ENCODE measurements at places on chromosomes 4 and X. TPM values are rescaled to one million over a fixed set of nuclear protein-coding genes. Genes with fewer than 3 reads are reported as not detected.

CDKL5 gene
- 10.7 TPM for total RNA-seq

ZBED1 gene
- 45.1 TPM for total RNA-seq

RRH gene
- total RNA-seq = 0.22 TPM

CT45A7 gene
- not detected for total RNA-seq

BCLAF3 gene
- total RNA-seq = 9.4 TPM

USP51 gene
- total RNA-seq = 2.1 TPM

SLIT2 gene
- total RNA-seq = 8.6 TPM

ARR3 gene
- total RNA-seq = not detected

GPRASP1 gene
- total RNA-seq = 8.2 TPM

ERVMER34-1 gene
- total RNA-seq = 3.4 TPM

NOX1 gene
- not detected for total RNA-seq

USP38 gene
- total RNA-seq = 18.7 TPM

NHS gene
- 2.6 TPM for total RNA-seq

MAGEE2 gene
- not detected for total RNA-seq

ZNF732 gene
- 0.13 TPM for total RNA-seq

GNRHR gene
- total RNA-seq = not detected

- no peak for DNase-seq
Measured at GRCh38 chrX:133414406-133415275, 648 bp downstream of the GPC4 start.

DNA sequence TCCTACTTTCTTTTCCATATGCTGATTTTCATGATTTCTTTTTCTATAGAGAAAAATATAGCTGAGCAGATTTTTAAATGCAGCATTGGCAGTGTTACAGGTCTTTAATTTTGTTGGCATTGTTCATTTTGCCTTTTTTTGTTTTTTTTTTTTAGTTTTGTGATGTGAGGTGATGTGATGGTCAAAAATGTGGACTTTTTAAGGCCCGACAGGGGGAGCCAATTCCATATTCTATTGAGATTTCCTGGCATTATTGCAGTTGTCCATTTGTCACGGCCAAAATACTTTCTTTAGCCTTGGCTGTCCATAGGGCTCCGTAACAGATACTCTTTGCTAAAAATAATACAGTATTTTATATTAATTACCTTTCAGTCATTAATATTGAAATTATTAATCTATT is 47.8 kb downstream of the SLIT2 start:
- no peak for DNase-seq

- no peak for DNase-seq
Measured at GRCh38 chrX:36160081-36160480, 240.5 kb downstream of the CFAP47 start.

GRCh38 chrX:17167915-17168314 is 207.1 kb upstream of the NHS start:
- DNase-seq = no peak

DNA sequence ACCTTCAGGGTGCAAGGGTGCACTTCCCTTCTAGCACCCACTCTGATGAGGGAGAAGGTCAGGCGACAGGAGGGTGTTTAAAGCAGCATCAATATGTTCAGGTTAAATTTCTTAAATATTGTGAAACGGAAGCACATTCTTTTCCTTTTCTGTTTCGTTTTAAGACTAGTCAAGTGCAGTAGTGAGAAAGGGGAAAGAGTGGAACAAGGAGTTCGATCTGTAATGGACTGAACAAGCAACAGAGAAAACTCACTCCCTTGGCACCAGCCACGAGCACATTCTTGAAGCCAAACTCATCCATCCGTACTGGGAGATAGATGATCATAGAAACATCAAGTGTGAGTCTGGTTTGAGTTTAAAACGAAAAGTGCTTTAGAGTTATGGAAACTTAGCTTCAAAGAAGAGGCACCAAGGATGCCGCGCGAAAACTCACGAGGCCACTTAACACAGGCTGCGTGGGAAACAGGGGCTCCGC is 815 bp downstream of the FAM53A start:
- no peak for DNase-seq

DNA sequence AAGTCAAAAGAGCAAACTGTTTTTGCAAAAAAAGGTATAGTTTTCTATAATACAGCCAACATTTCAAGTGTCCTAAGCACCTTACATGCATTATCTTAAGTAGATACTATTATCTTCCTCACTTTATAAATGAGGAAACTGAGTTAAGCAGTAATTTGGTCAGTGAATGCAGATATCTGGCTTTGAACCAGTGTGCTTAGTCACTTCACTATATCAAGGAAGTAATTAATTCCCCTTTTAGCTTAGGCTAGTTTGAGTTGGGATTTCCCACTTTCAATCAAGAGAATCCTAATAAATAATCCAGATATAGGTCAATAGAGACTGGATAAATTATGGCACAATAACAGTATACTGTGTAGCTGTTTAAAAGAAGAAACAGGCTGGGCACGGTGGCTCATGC is 14.8 kb downstream of the SPINK2 start:
- no peak for DNase-seq

DNA sequence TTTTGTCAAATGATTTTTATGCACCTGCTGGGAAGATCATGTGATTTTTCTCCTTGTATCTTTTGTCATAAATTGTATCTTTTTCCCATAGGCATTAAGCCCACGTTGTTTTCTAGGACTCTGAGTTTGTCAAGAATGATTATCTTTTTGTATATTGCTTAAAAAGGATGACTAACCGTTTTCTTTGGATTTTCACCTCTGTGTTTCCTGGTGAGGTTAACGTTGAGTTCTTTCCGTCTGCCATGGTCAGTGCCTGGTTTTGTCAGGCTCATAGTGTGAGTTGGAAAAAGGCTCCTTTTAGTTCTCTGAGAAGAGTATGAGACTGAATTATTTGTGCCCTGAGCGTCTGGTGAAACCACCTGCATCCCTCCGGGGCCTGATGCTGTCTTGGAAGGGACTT is 21.9 kb downstream of the PCGF3 start:
- no peak for DNase-seq

DNA sequence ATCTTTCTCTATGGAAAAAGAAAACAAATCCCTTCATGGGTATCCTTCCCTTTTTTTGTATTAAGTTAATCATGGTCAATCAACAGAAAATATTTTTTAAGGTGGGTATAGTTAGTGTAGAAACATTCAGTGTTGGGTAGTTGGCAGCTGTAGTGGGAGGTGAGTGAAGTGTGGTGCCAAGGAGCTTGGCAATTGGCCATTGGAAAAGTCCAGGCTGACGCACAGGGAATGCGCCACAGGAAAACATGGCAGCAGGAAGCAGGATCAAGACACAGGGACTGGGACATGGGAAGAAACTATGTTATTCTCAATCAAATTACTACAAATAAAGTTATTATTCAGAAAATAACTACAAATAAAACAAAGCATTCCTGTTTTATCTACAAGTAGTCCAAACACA is 20.0 kb downstream of the PALLD start:
- DNase-seq = no peak

DNA sequence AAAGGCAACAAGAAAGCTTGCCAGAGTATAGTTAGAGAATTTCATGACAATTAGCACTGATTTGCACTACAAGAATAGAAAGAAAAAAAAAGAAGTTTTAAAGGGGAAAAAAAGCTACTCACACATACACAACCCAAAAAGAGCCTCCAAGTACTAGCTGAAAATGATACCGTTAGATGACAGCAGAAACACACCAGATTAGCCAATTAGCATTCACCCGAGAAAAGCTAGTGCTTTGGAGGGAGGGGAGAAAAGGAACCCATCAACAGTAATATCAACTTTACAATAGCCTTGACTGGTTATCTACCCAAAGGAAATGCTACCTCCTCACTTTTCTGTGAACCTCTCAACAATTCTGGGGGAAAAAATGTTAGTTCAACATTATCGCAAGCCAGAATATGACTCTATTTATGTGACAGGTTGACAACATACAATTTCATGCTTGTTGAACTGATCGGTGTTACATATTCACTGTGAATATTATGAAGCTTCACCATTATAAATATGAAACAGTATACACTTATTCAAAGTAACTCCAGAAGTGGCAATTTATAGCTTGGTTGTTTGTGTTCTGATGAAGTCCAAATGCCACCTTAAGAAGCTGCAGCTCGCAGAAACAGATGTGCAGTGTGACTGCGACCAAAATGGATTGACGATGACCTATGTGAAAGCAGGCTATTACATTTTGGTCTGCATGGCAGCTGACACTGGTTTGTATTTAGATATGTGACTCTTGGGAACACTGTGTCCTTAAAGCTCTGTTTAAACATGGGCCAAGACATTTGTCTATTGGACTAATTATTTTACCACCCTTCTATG is 15.9 kb downstream of the PPARGC1A start:
- no peak for DNase-seq

- DNase-seq = no peak
Measured at GRCh38 chr4:2009651-2010233, 968 bp upstream of the NELFA start.

- no peak for DNase-seq
Measured at GRCh38 chrX:47278691-47279090, 45.9 kb downstream of the USP11 start.

GRCh38 chr4:168999809-169000208 is 10.2 kb downstream of the CBR4 start:
- no peak for DNase-seq

DNA sequence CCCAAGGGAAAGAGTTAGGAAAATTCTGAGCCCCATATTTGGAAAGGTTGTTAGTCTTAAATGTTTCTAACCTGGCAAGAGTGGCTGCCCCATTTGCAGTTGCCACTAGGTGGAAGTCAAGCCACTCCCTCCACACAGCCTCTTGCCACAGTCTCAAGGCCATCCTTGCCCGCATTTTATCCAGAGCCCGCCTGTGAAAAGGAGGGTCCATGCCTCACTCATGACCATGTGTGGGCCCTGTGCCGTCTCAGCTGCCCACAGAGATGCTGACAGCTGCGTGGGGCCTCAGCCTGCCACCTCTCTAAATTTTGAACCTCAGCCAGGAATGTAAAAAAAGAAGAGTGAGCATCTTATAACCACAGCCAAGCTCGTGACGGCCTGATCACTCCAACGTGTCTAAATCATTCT is 201.5 kb upstream of the FAM241A start:
- DNase-seq = no peak

GRCh38 chrX:675279-675954 is 44.8 kb downstream of the SHOX start:
- DNase-seq = no peak

DNA sequence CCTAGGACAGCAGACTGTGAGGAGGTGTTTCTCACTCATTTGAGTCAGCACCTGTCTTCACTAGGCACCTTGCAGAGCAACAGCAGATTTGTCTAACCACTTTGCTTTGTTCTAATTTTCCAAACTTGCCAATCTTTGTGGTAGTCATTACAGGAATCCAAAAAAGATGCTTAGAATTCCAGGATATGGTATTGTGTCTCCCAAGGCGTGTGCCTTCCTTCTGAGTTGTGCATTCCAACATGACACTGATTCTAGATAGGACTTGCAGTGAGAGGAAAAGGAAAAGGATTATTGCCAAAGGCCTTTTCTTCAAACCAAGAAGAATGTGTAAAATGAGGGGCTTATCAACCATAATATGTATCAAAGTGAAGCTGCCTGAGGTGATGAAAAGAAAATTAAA is 126.2 kb downstream of the MAPK10 start:
- no peak for DNase-seq

- DNase-seq = no peak
Measured at GRCh38 chrX:23194885-23195554, 139.6 kb upstream of the PTCHD1 start.

GRCh38 chr4:27000820-27001219 is 140.2 kb downstream of the STIM2 start:
- DNase-seq = no peak

- DNase-seq = no peak
Measured at GRCh38 chr4:129415004-129415403, 319.1 kb downstream of the C4orf33 start.

DNA sequence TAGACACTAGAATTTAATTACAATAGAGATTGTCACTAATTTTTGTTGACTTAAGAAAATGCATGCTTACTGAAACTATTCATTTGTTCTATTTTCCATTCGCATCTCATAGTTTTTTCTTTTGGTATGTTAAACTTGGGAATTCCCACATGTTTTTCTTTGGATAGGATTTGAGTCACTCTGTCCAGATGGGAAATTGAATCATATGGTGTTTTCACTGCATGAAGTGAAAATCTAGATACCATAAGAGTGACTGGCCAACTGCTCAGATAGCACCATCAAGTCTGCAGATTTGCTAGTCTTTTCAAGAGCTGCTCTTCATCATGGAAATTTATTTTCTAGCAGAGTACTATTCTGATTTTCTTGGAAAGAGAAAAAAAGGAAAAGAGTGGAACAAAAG is 172.6 kb downstream of the FAM47B start:
- no peak for DNase-seq

GRCh38 chrX:46341767-46342322 is 203.4 kb downstream of the ZNF674 start:
- no peak for DNase-seq

DNA sequence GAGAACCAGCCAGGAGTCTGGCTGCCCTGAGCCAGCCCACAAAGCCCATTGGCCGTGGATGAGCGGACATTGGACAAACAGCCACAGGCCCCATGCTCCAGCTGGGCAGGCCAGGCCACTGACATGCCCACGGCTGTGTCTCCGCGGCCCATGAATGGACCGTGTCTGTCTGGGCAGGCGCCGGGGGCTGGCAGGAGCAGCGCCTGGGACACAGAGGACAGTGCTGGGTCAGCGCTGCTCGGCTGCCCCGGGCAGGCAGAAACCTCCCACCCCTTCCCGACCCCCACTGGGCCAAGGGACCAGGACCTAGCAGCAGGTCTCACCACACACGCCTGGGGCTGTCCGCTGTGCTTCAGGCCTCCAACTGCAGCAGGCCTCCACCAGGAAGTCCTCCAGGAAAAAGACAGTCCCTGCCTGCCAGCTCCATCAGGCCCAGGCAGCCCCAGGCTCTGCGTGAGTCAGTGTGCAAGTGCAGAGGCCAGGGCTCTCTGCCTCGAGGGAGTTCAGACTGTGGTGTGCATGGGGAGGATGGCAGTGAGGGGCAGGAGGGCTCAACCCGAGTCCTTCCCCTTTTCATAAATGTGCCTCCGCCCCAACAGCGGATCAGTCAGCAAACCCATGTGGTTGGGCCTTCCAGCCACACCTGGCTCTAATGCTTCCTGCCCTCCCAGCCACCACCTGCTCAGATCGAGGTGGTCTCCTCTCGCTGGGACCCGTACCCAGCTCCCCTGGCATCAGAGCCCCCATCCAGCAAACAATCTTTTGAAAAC is 17.2 kb upstream of the FGFR3 start:
- DNase-seq = no peak

DNA sequence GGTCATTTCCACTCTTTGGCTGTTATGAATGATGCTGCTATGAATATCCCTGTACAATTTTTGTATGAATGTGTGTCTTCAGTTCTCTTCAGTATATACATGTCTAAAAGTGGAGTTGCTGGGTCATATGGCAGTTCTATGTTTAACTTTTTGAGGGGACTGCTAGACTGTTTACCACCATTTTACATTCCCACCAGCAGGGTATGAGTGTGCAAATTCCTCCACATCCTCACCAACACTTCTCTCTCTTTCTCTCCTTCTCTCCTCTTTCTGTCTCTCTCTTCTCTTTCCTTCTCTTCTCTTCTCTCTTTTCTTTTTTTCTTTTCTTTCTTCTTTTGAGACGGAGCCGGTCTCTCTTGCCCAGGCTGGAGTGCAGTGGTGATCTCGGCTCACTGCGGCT is 7.8 kb downstream of the WWC2 start:
- no peak for DNase-seq
